ENCODE measurements at places on chromosomes 2 and 18. TPM values are rescaled to one million over a fixed set of nuclear protein-coding genes. Genes with fewer than 3 reads are reported as not detected.
A peak's percentile ranks its signal among the peaks of the same experiment; 100 is the strongest.

GRCh38 chr2:64273524-64274398 lies 129.5 kb upstream of the PELI1 start:
- no peak for DNase-seq
- no peaks in the 10 kb centered on the region for H3K27me3 ChIP-seq
- H3K36me3 ChIP-seq = no peaks in the 10 kb centered on the region
- H3K27ac ChIP-seq = peak overlapping the region; percentile 43
- H3K4me3 ChIP-seq = no peak overlapping the region

DNA sequence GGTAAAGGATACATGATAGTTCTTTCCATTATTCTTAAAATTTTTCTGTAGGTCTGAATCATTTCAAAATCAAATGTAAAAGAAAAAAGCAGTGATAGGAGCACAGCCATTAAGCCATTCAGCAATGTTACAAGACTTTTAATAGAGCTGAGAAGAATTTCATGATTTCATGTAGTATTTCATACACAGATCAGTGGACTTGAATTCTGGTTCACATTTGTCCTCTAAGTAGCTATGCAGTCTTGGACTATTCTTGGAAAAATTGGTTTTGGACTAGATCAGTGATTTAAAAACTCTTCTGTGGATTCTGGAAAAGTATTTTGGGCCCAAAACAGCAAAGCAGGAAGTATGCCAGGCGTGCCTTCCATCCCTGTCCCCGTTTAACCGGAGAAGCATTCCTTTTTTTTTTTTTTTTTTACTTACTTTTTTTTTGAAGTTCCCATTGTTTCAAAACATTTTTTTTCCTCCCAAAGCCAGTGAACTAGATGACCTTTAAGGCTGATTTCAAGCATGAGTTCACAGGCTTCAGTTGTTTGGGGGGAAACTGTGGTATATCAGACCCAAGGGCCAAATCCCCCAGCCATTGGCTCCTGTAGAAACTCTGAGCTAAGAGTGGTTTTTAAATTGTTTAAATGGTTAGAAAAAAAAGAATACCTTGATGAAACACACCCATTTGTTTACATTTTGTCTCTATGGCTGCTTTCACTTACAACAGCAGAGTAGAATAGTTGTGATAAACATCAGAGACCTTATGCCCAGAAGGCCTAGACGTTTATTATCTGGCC lies 17.5 kb upstream of the POLI start:
- H3K27me3 ChIP-seq = no peaks in the 10 kb centered on the region
- DNase-seq = no peak
- H3K36me3 ChIP-seq = no peaks in the 10 kb centered on the region
- H3K27ac ChIP-seq = peak overlapping the region; percentile 70

DNA sequence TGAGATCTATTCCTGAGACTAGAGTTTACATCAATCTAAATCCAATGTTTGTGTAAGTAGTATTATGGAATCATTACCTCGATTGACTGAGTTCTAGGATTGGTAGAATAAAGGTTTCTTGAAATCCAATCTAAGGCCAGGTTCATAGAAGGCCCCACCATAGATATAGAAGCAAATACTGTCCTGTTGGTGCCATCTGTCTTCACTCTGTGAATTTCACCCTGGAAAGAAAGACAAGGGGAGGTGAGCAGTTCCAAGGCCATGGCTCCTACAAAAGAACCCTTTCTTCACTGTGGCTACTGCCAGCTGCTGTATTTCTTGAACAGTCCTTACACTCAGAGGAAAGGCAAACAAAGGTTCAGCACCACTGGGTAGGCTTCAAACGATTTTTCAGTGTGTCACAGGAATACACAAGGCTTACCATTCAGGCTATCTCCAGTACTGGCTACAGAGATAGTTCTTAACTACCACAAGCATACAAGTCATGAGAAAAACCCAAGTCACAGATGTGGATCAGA lies 137.0 kb downstream of the LRP2 start:
- DNase-seq = no peak
- no peak overlapping the region for H3K27ac ChIP-seq

GRCh38 chr2:235320326-235320725 lies 173.5 kb upstream of the AGAP1 start:
- peaks cover 15% of the 10 kb centered on the region for H3K4me1 ChIP-seq
- H3K36me3 ChIP-seq = no peaks in the 10 kb centered on the region
- no peak overlapping the region for H3K27ac ChIP-seq

AMER3 gene
- total RNA-seq = 10.9 TPM

EPHA4 gene
- total RNA-seq = 78.3 TPM

- no peak for DNase-seq
- peaks cover 4% of the 10 kb centered on the region for H3K4me1 ChIP-seq
- no peaks in the 10 kb centered on the region for H3K36me3 ChIP-seq
- no peak overlapping the region for H3K4me3 ChIP-seq
- H3K27ac ChIP-seq = no peak overlapping the region
- peaks cover 16% of the 10 kb centered on the region for H3K27me3 ChIP-seq
Observed at GRCh38 chr2:174482854-174483253, 4.0 kb downstream of the GPR155 start.

MROH2A gene
- total RNA-seq = not detected

MYOM1 gene
- total RNA-seq = 2.0 TPM

- no peak for DNase-seq
- H3K4me1 ChIP-seq = peaks cover 4% of the 10 kb centered on the region
- peaks cover 16% of the 10 kb centered on the region for H3K36me3 ChIP-seq
- H3K27ac ChIP-seq = no peak overlapping the region
- no peak overlapping the region for H3K4me3 ChIP-seq
Observed at GRCh38 chr18:46262856-46263255, 158.7 kb downstream of the HAUS1 start.

- H3K27ac ChIP-seq = no peak overlapping the region
- no peak overlapping the region for H3K4me3 ChIP-seq
- peaks cover 15% of the 10 kb centered on the region for H3K4me1 ChIP-seq
Observed at GRCh38 chr2:54630858-54631497, 92.5 kb upstream of the EML6 start.

DNA sequence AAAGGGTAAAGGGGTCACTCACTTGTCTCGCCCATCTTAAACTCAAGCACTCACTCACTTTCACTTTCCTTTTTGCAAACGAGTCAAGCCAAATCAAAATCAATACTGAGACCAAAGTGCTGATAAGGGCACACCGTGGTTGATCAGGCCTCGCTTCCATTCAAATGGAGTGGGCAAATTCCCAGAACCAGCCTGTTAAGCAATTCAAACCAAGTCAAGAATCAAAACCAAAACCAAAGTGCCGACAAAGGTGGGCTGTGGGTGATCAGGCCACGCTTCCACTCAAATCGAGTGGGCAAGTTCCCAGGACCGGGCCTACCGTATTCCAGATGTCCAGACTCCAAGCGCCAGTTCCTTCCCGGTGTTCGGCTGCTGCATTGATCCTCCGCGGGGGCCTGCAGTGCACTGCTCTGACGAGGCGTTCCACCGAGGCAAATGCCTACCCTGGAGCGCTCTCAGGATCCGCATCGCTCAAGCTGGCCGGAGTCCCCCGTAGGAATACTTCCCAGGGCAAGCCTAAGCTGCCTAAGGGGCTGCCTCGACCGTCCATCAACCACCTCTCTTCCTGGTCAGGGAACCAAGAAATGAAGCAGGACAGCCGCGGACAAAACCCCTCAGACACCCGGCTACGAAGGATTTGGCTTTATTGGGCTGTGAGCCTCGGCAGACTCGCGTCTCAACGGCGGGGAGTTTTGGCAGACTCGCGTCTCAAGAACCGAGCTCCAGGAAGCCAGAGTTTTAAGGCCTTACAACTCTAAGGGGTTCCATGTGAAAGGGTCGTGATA lies 89.9 kb upstream of the SLC1A4 start:
- no peaks in the 10 kb centered on the region for H3K4me1 ChIP-seq
- H3K4me3 ChIP-seq = no peak overlapping the region
- DNase-seq = no peak
- H3K27ac ChIP-seq = no peak overlapping the region
- H3K27me3 ChIP-seq = peaks cover 13% of the 10 kb centered on the region

GRCh38 chr2:211816754-211817153 lies 721.8 kb downstream of the ERBB4 start:
- no peaks in the 10 kb centered on the region for H3K27me3 ChIP-seq
- no peak overlapping the region for H3K27ac ChIP-seq
- no peak overlapping the region for H3K4me3 ChIP-seq
- H3K36me3 ChIP-seq = no peaks in the 10 kb centered on the region
- no peaks in the 10 kb centered on the region for H3K4me1 ChIP-seq

GRCh38 chr18:48637081-48637990 lies 98.5 kb downstream of the CTIF start:
- peaks cover 26% of the 10 kb centered on the region for H3K36me3 ChIP-seq
- H3K4me3 ChIP-seq = no peak overlapping the region
- H3K4me1 ChIP-seq = peaks cover 9% of the 10 kb centered on the region
- no peaks in the 10 kb centered on the region for H3K27me3 ChIP-seq
- no peak overlapping the region for H3K27ac ChIP-seq
- DNase-seq = no peak

DNA sequence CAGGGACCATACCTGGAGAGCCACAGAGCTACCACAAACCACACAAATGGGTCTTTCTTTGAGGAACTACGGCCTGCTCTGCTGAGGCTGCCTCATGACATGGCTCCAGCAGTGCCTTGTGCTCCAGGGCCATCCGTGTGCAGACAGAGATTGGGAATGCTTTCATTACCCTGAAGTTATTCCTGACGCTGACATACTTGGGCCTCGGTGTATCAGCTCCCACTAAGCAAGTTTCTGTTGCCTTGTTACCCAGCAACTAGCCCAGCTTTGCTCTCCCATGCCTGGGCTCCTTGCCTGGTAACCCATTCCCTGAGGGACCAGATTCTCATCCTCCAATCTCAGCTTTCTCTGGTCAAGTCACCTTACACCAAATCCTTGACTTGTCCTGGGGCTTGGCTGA lies 80.3 kb upstream of the FZD7 start:
- peaks cover 6% of the 10 kb centered on the region for H3K27me3 ChIP-seq
- peaks cover 26% of the 10 kb centered on the region for H3K4me1 ChIP-seq
- no peak overlapping the region for H3K4me3 ChIP-seq
- H3K36me3 ChIP-seq = no peaks in the 10 kb centered on the region
- H3K27ac ChIP-seq = no peak overlapping the region

- no peaks in the 10 kb centered on the region for H3K36me3 ChIP-seq
- no peak overlapping the region for H3K27ac ChIP-seq
- H3K27me3 ChIP-seq = no peaks in the 10 kb centered on the region
- no peak overlapping the region for H3K4me3 ChIP-seq
Observed at GRCh38 chr2:68756178-68756577, 21.6 kb downstream of the ARHGAP25 start.

DNA sequence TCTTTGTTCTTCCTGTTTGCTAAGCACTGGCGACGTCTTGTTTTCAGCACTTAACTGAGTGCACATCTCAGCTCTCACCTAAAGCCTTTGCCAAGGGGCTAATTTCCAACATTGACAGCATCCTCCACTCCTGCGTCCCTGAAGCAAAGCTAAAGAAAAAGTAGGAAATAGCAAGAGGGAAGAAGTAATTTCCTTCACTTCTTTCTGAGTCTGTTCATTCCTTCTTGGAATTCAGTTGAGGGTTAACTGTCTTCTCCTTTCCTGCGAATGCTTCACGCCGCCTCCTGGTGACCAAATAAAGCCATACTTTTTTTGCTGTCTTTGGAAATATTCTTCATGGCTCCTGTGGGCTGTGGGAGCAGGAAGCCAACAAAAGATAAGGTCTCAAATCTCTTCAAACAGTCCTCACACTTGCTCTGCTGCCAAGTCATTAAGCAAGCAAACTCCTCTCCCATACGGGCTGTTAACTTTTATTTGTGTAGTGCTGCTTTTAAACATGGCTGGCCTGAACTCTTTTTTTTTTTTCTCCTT lies 100.9 kb downstream of the DPP10 start:
- H3K27ac ChIP-seq = no peak overlapping the region
- H3K4me1 ChIP-seq = peaks cover 7% of the 10 kb centered on the region
- no peaks in the 10 kb centered on the region for H3K36me3 ChIP-seq
- no peak overlapping the region for H3K4me3 ChIP-seq

GRCh38 chr2:28626891-28627421 lies 124.7 kb upstream of the PPP1CB start:
- DNase-seq = no peak
- H3K27me3 ChIP-seq = no peaks in the 10 kb centered on the region
- H3K4me1 ChIP-seq = peaks cover 18% of the 10 kb centered on the region
- no peaks in the 10 kb centered on the region for H3K36me3 ChIP-seq

DNA sequence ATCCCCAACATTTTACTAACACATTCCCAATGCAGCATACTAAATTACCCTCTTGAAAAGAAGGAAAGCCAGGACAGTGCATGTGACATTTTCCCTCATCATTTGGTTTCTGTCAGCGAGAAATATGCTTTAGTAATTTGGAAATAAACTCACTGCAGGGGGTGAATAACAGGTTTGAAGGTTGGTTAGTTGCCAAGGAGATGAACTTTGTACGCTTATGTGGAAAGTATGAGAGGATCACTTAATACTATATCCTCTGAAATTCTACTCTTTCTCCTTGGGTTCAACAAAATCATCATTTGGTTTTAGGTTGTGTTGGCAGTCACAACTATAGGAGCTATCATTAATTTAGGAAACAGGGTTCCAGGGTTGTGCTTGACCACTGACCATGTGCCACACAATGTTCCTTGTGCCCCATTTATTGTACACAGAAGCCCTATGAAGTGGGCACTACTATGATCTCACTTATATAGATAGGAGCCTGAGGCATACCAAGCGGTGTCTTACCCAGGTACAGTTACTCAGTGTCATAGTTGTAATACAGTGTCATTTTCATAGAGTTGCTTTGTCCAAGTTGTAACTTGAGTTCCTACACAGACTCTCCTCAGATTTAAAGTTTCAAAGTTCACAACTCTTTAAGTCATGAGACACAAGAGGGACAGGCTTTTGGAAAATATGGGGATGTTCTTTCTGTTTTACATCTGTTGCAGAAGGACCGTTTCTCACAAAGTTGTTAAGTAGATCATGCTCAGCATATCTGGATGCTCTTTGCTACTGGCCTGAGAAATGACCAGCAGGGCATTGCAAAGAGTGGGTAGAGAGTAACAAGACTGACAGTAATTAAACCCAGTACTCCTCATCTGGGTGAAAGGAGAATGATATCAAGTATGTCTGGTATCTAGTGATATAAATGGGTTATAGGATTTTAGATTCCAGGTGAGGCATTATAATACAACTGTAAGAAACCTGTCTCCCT lies 91.8 kb downstream of the MAP4K4 start:
- no peak for DNase-seq
- no peak overlapping the region for H3K27ac ChIP-seq
- no peaks in the 10 kb centered on the region for H3K27me3 ChIP-seq

- H3K4me1 ChIP-seq = peaks cover 3% of the 10 kb centered on the region
- no peak overlapping the region for H3K27ac ChIP-seq
- no peaks in the 10 kb centered on the region for H3K27me3 ChIP-seq
- H3K4me3 ChIP-seq = no peak overlapping the region
- peak; percentile 65 for DNase-seq
Observed at GRCh38 chr2:238105506-238106338, 5.6 kb downstream of the ESPNL start.

TMEM169 gene
- total RNA-seq = 2.1 TPM

DNA sequence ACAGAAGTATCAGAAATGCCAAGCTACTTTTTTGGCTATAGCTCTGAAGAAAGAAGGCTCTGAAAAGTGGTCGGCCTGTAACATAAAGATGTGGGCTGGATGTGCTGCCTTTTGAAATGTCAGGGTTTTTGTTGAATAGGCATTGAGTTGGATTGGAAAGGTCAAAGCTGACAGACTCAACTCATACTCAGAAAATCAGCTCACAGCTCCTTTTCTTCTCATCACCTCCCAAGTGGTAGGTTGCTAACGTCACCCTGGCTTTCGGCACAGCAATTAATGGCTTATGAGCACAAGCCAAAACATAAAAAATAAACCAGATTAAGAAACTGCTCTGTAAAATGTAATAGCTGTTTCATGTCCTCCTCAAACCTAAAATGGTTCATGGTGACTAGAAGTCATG lies 68.3 kb downstream of the KCNF1 start:
- peaks cover 23% of the 10 kb centered on the region for H3K4me1 ChIP-seq
- peaks cover 26% of the 10 kb centered on the region for H3K27me3 ChIP-seq
- H3K36me3 ChIP-seq = no peaks in the 10 kb centered on the region

GRCh38 chr18:70151614-70152013 lies 53.9 kb downstream of the RTTN start:
- H3K36me3 ChIP-seq = peaks cover 13% of the 10 kb centered on the region
- H3K27ac ChIP-seq = peak overlapping the region; percentile 6
- peak overlapping the region; percentile 0 for H3K4me3 ChIP-seq
- H3K4me1 ChIP-seq = peaks cover 11% of the 10 kb centered on the region
- DNase-seq = no peak
- H3K27me3 ChIP-seq = no peaks in the 10 kb centered on the region
